Ascending aorta (tissue), 2 donors: ENCODE measurements at places on chromosomes 11 and 22. TPM values are rescaled to one million over a fixed set of nuclear protein-coding genes. Genes with fewer than 3 reads are reported as not detected.

The PNPLA3 gene
- total RNA-seq: not detected

The NEU3 gene
- total RNA-seq: 2.9 TPM

The PICALM gene
- total RNA-seq: 158 TPM

The PRR5L gene
- total RNA-seq: 32.5 TPM

The SNRPD3 gene
- total RNA-seq: 113 TPM

DNA sequence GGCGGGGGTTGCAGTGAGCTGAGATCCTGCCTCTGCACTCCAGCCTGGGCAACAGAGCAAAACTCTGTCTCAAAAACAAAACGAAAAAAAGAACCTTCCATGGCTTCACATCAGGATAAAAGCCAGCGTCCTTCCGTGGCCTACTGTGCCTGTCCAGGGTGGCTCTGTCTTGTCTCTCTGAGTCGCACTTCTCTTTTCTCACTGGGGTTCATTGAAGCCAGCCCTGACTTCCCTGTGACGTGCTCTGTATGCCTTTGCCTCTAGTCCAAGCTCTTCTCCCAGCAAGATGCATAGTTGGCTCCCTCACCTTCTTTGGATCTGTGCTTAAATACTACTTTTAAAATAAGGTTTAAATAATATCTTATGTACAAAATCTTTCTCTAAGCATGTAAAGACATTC, 11.6 kb downstream of the ATXN10 start:
- DNase-seq: no peak
- H3K4me3 ChIP-seq: no peak overlapping the region
- H3K36me3 ChIP-seq: no peaks in the 10 kb centered on the region
- peaks cover 39% of the 10 kb centered on the region for H3K4me1 ChIP-seq

DNA sequence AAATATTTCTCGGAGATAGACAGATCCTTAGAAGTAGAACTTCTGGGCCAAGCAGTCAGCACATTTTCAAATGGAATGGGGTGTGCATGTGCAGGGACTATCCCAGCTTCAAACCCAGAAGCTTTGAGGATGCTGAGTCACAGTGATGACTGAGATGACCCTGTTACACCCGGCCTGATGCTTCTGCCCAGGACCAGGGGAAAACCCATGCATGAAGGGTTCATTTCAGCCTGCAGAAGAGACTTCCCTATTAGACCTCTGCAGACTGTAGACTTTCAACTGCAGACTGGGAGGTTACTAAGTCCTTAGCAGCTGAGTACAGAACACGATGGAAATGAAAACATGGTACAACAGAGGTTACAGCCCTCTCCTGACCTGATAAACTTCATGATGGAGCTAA, 3.6 kb upstream of the OR2AT4 start:
- DNase-seq: no peak
- no peaks in the 10 kb centered on the region for H3K27me3 ChIP-seq
- no peaks in the 10 kb centered on the region for H3K4me1 ChIP-seq
- no peaks in the 10 kb centered on the region for H3K36me3 ChIP-seq
- H3K4me3 ChIP-seq: no peak overlapping the region

GRCh38 chr11:32224580-32224979, 133.7 kb downstream of the RCN1 start:
- H3K27me3 ChIP-seq: no peaks in the 10 kb centered on the region
- no peaks in the 10 kb centered on the region for H3K4me1 ChIP-seq
- H3K27ac ChIP-seq: no peak overlapping the region

DNA sequence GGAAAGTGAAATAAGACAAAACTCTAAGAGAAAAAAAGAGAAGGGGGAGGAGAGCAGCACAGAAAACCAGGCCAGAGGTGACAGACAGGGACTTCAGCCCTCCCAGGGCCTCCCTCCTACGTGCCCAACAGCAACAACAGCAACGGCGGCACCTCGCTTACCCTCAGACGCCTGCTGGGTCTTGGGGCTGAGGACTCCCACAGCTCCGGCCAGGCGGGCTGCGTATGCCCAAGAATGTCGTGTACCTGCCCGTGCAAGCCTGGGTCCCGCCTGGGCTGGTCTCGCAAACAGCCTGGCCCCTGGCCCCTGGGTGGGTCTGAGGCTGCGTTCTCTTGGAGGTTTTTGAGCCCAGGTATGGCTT, 30.5 kb downstream of the ARAP1 start:
- peak overlapping the region; percentile 76 for H3K4me3 ChIP-seq
- peak overlapping the region; percentile 90 for H3K27ac ChIP-seq
- peaks cover 13% of the 10 kb centered on the region for H3K4me1 ChIP-seq
- peaks cover 3% of the 10 kb centered on the region for H3K36me3 ChIP-seq
- DNase-seq: no peak

DNA sequence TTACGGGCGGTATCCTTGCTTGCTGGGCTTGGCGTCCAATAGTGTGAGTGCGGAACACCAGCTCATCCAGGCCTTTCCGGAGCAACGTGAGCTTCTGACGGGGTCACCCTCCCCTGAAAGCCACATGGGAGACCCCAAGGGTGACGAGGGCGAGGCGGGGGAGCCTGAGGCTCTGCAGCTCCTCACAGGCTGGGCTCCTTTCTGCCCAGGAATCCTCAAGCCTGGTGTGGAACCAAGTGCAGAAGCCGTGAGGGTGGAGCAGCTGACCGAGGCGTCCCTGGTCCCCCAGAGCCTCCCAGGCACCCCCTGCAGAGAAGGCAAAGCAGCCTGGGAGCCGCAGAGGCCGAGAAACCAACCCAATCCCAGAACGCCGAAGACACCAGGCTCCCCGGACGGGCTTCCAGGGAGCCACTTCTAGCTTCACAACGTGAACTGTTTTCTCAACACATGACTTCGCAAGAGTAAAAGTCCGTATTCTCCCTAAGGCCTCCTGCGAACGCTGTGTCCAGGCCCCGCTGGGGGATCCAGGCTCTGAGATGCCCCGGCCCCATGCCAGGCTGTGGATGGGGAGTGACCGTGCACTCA, 530.3 kb downstream of the BRD1 start:
- DNase-seq: no peak
- no peaks in the 10 kb centered on the region for H3K36me3 ChIP-seq
- H3K27me3 ChIP-seq: no peaks in the 10 kb centered on the region
- no peak overlapping the region for H3K27ac ChIP-seq

DNA sequence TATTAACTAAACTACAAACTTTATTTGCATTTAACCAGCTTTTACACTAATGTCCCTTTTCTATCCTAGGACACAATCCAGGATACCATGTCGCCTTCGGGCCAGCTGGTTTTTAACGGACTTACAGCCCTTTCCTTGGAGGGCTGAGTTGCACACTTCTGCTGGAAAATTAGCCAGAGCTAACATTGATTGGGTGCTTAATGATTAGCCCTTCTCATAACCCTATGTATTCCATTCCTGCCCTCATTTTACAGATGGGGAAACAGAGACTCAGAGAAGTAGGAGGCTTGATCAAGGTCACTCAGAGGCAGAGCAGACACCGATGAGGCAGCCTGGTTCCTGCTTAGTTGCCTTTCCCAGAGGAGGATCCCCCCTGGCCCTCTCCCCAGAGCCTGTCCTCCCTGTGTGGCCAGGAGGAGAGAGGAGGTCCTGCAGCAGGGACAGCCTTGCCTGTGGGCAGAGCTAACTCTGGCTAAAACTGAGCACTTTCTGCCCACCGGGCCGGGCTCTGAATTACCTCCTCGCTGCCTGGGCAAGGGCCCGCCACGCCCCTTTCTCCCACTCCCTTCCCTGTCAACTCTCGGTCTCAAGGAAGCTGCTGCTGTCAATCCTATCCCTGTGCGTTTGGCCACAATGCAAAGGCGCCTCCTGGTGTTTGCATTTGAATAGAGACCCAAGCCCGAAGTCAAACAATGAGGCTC, 59.6 kb upstream of the PAX6 start:
- no peak overlapping the region for H3K4me3 ChIP-seq
- H3K36me3 ChIP-seq: no peaks in the 10 kb centered on the region
- H3K27ac ChIP-seq: no peak overlapping the region
- H3K4me1 ChIP-seq: no peaks in the 10 kb centered on the region

DNA sequence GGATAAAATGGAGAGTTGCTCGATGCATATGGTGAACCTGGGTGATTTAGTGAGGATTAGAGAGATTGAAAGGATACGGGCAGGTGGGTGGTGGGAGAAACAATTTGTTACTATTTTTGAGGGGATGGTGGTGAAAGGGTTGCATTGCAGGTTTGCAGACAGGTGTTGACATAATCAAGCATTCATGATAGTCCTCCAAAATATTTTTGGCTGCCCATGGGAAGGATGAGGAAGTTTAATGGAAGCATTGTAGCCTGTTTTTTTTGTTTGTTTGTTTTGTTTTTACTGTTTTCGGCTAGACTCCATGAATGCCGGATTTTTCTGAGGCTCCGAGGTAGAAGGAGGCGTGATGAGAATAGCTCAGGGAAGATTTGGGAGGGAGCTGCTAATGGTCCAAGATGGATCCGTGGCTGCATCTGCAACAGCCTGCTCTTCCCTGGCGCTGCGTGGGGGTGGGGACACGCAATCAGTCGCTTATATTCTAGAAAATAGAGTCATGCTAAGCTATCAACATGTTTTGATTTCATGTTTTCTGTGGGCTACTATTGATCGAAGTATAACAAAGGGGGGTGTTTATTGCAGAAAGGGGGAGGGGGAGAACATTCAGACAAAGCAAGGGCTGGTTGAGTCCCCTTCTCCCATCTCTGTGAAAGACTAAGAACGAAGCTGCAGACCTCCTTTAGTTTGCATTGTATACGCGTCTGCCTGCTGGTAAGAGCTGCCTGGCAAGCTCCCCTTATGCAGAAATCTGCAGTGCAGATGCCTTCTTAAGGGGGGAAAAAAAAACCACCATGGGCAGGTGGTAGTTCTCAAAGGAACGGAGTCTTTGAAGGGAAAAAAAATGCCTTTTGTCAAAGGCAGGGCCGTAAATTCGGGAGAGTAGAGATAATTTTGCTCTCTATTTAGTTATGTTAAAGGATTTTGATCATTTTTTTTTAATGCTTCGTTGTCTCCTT, 1.0 kb downstream of the RTN3 start:
- DNase-seq: no peak
- peak overlapping the region; percentile 88 for H3K4me3 ChIP-seq
- H3K36me3 ChIP-seq: no peaks in the 10 kb centered on the region
- H3K27me3 ChIP-seq: no peaks in the 10 kb centered on the region
- no peaks in the 10 kb centered on the region for H3K4me1 ChIP-seq

DNA sequence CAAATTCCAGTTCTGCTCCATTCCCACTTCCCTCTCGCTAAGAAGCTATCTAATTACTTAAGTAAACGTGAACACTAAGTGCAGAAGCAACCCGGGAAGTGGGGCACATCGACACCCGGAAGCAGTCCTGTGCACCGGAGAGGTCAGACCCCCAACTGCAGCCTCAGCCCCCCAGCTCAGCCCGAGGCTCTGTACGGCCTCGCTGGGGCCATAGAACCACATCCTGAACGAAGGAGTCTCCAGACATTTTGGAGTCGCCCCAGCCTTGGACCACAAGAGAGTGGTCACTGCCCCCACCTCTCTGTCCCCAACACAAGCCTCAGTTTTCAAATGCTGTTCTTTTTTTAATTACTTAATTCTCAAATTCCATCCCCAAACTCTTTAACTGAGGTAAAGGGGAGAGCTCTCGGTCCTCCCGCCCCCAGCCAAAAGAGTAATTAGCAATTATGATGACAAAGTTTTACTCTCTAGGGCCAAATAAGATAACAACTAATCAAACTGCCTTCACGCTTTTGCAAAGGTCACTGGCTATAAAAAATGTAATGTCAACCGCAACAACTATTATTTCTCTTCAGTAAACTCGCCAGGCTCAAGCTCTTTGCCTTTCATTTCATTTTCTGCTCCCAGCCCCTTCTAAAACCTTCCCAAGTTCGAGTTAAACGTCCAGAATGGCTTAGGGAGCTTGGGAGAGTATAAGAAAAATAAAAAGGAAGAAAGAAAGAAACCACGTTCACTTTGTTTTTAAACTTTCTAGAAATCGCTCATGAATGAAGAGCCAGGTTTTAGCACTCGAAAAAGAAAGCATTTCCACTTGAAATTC, 2.2 kb downstream of the PAX6 start:
- H3K27ac ChIP-seq: no peak overlapping the region
- H3K4me3 ChIP-seq: no peak overlapping the region
- no peak for DNase-seq
- H3K4me1 ChIP-seq: peaks cover 20% of the 10 kb centered on the region
- no peaks in the 10 kb centered on the region for H3K36me3 ChIP-seq
